ENCODE measurements at places on chromosomes 3 and 15. TPM values are rescaled to one million over a fixed set of nuclear protein-coding genes. Genes with fewer than 3 reads are reported as not detected.
A peak's percentile ranks its signal among the peaks of the same experiment; 100 is the strongest.

DNA sequence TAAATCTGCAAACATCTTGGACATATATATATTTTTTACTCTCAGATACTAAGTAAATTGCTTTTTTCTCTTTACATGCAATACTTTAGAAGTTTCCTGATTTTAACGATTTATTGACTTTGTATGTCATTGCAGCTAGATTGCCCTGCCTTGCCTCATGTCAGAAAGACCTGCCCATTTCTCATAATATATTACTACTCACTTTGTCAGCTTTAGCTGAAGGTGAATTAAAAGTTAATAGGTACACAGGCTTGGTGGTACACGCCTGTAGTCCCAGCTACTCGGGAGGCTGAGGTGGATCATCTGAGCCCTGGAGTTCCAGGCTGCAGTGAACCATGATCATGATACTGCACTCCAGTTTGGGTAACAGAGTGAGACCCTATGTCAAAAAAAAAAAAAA, 52.8 kb downstream of the PLS1 start:
- no peak for DNase-seq

SSUH2 gene
- total RNA-seq = 0.31 TPM

GRCh38 chr15:101266034-101266433, 11.3 kb downstream of the SELENOS start:
- DNase-seq = no peak

ERC2 gene
- total RNA-seq = 0.18 TPM

GRCh38 chr3:127479449-127479848, 111.1 kb downstream of the TPRA1 start:
- DNase-seq = no peak

- DNase-seq = no peak
These were observed 34.4 kb downstream of the SLCO3A1 start for GRCh38 chr15:91887921-91888373.

CCK gene
- total RNA-seq = not detected

GRCh38 chr15:39735120-39735717, 47.4 kb downstream of the FSIP1 start:
- no peak for DNase-seq

LRRC49 gene
- not detected for total RNA-seq

NANOGP8 gene
- total RNA-seq = not detected

- DNase-seq = no peak
These were observed 275.6 kb upstream of the PROK2 start for GRCh38 chr3:72060447-72061034.

SUCNR1 gene
- total RNA-seq = not detected

DNA sequence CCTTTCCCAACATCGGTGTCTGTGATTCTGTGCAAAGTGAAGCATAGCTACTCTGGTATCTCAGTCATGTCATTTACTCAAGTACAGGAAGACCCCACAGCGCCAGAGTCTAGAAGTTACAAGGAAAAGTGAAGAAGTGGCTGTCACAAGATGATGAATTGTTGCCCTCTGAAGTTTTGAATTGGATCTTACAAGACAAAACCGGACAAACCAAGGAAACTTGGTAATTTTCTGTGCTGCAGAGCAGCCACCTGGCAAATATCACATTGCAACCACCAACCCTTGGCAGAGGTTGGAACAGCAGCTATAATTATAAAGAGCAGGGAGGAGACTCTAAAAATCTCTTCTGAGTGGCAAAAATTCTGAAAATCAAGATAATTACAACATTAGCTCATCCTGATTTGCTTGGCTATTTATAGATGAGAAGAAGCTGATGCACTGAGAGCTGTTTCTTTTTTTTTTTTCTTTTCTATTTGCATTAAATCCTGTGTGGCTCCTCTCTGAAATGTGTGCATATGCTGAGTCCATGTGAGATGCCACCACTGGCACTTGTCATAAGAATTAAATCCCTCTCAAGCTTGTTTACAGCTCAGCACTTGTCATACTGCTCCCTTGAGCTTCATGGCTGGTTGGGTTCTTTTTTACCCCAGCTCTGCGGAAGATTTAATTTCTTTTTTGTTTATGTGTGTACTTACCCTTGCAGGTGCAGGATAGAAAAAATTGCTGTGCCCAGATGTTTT, 68.0 kb upstream of the MNS1 start:
- no peak for DNase-seq

- DNase-seq = no peak
These were observed 95.7 kb downstream of the CD47 start for GRCh38 chr3:107994956-107995715.

DNA sequence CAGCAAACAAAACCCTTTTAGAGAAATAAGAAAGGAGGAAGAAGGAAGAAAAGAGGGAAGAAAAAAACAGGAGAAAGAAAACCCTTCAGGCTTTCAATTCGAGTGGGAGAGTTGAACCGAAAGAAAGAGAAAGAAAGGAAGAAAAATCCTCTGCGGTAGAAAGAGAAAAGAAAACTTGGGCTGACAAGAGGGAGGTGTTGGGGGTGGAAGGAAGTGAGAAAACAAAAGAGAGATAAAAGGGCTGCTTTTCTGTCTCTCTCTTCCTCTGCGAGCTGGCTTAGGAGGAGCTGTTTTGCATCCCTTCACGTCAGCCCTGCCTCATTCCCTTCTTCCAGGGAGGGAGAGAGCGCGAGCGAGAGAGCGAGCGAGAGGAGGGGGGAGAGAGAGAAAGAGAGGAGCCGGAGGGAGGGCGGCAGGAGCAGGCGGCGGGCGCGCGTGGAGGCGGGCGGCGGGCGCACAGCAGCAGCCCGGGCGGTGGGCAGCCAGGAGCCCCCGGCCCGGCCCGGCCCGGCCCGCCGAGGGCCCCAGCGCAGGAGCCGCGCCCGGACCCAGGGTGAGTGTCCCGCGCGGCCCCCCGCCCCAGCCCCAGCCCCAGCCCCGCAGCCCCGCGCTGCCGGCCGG, at the start of gene ZNF710:
Gene ZNF710, plus strand, starts transcription at position 263 of the 621 bp plus-strand sequence. CDS start 65,814 bp downstream, outside the sequence.
- DNase-seq = peak; percentile 47

CD80 gene
- 10.2 TPM for total RNA-seq

DNA sequence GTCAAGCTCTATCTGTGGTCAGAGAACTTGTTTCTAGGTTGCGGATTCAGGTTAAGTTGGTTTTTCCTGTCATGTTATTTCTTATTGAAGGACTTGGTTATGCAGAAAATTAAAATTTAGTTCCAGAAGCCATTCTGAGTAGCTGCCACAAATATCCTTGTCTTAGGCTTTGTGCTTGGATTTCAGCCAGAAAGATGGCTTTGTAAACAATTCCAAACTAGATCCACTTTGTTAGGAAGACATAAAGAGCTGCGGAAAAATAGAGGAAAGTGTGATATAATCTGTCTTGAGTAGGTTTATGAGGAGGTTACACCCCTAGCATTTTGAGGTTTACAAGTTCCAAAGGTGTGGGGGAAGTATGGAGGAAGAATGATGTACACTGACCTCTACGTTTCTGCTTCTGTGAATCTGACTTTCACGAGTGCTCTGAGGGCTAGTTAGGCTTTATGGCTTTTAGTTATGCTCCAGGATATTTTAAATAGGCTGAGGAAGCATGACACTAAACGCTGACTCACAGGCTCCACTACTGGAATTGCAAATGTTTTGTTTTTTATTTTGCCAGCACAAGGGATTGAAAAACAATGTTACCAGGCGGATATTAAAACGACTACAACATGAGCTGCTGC, 46.3 kb upstream of the UTS2B start:
- DNase-seq = no peak

TP63 gene
- total RNA-seq = 0.23 TPM

GRCh38 chr3:100879195-100879810, 113.9 kb downstream of the ABI3BP start:
- DNase-seq = no peak

GDPGP1 gene
- 5.2 TPM for total RNA-seq

DNA sequence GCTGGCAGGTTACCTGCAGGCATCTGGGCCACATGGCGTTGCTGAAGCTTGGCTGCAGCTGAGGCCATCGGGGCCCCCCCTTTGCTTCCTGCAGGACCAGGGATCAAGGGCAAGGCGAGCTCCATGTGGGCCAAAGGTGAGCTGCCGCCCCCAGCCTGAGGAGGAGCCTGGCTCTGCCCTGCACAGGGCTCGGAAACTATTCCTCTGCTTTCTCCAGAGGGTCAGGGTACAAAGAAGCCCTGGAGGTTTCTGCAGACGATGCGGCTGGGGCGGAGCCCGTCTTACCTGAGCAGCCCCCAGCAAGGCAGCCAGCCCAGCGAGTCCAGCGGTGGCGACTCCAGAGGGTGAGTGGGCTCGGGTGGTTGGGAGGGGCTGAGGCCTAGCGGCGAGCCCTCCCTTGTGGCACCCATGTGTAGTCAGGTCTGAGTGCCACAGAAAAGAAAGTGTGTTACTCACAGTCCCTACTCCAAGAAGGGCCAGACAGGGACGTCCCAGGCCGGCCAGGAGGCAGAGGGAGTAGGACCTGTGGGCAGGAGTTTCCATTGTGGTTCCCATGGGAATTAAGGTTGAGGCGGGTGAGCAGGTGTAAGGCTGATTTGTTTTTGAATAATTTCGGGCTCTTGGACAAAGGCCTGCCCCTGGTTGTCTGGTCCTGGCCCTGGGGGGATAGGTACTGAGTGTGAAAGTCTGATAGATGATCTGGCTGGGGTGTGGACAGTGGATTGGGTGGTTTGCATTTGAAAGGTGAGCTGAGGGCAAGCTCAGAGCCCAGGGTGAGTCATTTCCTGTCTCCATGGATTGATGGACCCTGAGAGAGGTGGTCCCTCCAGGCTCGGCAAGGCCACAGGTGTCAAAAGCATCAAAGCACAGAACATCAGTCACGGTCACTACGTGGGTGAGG, 25.4 kb downstream of the CFAP100 start:
- no peak for DNase-seq

COL6A5 gene
- not detected for total RNA-seq

RPP14 gene
- total RNA-seq = 16.1 TPM

GRCh38 chr3:184656458-184656828, 55.4 kb downstream of the MAGEF1 start:
- DNase-seq = no peak

DNA sequence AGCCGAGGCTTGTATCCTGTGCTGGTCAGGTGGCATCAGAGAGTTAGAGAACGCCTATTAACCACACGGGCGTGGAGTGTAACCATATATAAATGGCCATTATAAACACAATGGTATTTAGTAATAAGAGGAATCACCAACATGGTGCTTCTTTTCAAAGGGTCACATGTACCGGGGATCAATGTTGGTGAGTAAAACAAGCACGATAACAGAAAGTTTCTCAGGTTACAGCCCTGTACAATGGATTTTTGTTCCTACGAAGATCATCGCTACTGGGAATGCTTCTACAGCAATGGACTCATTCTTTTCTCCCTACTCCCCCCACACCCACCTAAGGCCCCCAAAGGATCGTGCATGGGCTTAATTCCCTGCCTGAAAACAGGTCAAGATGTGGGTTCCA, 42.5 kb downstream of the MEIS2 start:
- DNase-seq = no peak

SERPINI1 gene
- total RNA-seq = 1.0 TPM

DNA sequence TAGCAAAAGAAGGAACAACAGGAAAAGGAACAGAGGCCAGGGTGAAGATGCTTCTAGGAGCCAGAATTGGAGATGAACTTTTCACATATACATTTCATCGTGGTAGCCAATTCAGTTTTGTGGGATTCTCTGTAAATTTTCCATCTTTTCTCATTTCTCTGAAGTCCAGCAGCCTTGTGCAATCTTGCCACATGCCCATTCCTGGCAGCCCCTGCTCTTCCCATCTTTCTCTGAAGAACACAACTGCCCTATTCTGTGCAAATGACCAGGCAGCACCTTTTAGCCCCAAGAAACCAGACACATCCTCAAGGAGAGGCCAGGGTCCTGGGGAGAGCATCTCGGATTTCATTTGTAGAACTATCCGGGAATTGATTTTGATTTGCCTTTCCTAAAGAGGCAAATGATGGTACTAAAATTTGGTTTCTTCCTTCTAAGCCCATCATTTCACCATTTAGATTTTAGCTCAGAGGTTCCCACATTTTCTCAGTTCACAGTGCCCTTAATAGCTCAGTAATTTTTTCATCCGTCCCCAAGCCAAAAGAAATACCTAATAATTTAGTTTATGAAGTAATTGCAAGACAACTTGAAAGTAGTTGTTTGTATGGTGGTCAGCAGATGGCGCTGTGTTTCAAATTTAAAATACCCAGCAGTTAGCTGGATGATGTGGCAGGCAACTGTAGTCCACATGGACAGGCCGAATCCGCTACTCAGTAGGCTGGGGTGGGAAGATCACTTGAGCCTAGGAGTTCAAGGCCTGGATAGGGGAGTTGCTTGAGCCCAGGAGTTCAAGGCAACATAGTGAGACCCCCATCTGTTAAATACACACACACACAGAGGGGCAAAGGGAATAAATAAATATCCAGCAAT, 61.3 kb upstream of the ACKR4 start:
- DNase-seq = peak; percentile 80

DNA sequence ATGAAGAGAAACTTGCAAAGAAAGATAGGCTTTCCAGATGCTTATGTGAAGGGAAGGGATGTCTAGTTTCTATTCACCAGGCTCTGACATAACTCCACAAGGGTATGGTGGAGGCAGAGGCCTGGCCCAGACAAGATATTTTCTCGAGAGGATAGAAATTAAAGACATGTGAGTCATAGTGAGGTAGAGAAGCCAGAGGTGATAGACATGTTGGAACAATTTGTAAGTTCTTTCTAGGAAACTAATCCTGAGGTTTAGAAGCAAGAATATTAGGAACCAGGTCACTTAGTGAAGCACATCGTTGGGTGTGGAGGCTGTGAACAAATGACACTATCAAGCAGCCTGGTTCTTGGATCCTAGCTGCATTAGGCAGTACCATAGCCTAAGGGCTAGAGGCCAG, 176.9 kb downstream of the BBX start:
- no peak for DNase-seq

DNA sequence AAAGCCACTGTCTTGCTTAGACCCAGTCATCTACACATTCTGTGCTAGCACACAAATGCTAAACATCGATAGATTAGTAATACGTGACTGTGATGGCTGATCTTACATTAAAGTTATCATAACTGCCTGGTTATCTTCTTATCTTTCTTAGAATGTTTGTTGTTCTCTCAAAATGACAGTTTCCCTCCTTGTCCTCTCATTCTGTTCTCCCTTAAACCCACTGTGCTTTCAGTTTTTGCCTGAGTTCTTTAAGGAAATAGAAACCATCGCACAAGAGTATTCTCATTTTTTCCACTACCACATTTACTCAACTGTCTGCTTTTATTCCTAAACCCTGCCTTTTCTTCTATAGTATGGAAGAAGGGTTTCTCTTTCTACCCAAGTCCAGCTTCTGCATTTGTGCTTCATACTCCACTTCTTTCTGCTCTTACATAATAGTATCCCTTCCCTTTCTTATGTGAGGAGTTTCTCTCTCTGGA, 17.1 kb downstream of the STX19 start:
- peak; percentile 2 for DNase-seq

GOLGA8Q gene
- not detected for total RNA-seq

UPK1B gene
- not detected for total RNA-seq

GRCh38 chr3:148128136-148128535, 569.6 kb upstream of the AGTR1 start:
- DNase-seq = no peak
